ENCODE measurements at places on chromosomes 5 and 9. TPM values are rescaled to one million over a fixed set of nuclear protein-coding genes. Genes with fewer than 3 reads are reported as not detected.

DNA sequence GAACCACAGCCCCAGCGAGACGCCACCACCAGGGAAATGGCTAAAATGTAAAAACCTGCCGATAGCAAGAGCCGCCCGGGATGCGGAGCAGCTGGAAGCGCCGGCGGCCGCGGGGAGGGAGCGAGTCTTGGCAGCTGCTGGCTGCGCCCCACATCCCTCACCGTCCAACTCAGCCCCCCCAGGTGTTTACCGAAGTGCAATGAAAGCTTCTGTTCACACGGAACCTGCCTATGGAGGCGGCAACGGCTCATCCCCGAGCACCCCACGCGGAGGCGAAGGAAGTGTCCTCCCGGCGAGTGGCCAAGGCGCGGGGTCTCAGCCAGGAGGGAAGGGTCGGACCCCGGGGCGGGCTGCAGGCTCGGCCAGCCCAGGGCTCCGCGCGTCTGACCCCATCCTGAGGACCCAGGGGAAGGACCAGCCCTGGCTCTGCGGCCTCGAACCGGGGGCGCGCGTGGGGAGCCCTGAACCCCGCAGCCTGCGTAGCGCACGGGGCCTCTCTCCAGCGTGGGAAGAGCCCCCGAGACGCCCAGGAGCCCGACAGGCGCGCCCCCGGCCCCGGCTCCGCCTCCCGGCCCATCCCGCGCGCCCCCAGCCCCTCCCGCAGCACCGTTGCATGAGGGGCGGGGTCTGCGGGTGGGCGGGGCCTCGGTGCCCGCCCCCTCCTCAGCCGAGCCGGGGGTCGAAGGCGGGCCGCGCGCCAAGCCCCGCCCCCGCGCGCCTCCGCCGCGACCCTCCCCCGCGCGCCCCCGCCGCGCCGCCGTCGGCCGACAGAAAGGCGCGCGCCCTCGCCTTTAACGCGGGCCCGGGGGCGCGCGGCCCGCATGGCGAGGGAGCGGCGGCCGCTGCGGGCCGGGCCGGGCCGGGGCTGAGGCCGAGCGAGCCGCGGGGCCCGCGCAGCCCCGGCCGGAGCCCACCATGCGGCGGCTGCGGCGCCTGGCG is at the start of gene DIPK1B:
Gene DIPK1B (plus strand): TSS at position 822 of the 939 bp plus-strand sequence. CDS start 94 bp downstream, at position 916.
- no peak for DNase-seq

DNA sequence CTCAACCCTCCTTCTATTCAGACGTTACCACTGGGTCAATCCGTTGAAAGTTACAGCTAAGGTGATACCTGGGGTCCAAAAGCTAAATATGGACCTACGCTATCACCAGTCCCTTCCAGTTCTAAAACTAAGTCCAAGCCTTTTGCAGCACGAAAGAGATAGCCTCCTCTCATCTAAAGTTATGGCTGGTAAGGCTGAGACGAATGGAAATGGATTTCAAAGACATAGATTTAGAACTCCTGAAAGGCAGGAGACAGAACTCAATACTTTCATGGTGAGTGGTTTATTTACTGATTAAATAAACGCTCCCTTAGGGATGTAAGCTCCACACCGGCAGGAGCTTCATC is 751 bp upstream of the RIC1 start:
- peak; percentile 18 for DNase-seq

GRCh38 chr5:89372176-89372575 is 489.2 kb upstream of the MEF2C start:
- no peak for DNase-seq

DNA sequence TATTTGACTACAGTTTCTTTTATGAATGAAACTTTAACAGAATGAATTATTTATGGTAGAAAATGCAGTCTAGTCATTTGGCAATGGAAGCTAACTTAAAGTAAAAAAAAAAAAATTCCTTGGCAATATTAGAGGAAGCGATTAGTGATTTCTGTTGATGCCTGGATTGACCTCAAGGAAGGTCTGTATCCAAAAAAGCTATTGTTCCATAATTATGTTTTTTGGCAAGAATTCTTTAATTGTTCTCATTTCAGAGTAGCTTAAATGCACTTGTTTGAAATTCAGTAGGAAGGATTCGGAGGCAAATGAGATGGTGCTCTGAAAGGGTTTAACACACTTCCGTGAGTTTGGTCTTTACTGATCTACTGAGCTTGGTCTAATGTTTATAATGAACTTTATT is 61.8 kb downstream of the ITGA1 start:
- DNase-seq: no peak

GRCh38 chr9:91320299-91320698 is 41.4 kb downstream of the AUH start:
- no peak for DNase-seq

GRCh38 chr5:133746834-133747233 is 134.5 kb upstream of the FSTL4 start:
- no peak for DNase-seq

DNA sequence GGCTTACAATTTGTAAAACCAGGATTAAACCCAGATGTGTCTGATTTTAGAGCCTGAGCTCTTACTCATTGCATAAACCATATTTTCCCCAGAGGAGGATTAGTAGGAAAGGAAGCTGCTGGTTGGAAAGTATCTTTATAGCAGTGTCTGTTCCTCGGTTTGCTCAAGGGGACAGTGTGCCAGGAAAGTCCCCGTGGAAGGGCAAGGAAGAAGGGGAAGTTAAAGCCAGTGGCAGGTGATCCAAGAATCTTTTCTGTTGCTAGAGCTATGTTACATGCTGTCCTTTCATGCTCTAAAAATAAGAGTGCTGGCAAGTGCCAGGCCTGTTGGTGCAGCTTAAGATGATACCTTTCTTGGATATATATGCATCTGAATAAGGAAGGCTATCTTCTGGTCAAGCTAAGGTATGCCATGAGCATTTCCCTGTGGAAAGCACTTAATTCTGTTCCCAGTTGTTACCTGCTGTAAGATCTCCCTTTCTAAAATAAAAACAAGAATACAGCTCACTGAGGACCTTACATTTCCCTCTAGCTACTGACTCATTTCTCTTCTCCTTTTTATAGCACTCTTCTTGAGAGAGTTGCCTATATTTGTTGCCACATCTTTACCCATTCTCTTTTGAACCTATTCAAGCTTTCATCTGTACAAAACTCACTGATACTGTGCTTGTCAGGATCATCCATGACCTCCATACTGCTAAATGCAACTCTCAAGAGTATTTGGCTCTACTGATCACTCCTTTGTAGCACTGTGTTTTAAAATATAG is 8.0 kb downstream of the PDCD1LG2 start:
- DNase-seq: no peak

GRCh38 chr5:93601802-93602155 is 18.8 kb downstream of the NR2F1 start:
- DNase-seq: no peak

- DNase-seq: no peak
Measured at GRCh38 chr9:38278931-38279679, 113.4 kb upstream of the ALDH1B1 start.

GRCh38 chr9:132372177-132373095 is 17.6 kb upstream of the SETX start:
- no peak for DNase-seq

DNA sequence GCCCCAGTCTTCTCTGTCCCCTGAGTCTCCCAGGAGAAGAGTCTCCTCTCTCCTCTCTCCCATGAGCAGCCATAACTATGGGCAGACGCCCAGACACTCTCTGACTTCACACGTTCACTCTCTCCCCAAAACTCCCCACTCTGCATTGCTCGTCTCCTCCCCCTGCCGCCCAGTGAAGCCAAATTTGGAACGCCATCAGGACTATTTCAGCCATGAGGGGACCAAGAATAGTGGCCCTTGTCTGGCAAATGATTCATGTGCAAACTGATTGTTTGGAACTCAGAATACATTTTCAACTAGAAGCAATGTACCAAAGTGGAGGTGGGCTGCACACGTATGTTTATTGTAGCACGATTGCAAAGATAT is 20.9 kb downstream of the CMBL start:
- no peak for DNase-seq

- no peak for DNase-seq
Measured at GRCh38 chr5:124872615-124873014, 126.2 kb upstream of the ZNF608 start.

DNA sequence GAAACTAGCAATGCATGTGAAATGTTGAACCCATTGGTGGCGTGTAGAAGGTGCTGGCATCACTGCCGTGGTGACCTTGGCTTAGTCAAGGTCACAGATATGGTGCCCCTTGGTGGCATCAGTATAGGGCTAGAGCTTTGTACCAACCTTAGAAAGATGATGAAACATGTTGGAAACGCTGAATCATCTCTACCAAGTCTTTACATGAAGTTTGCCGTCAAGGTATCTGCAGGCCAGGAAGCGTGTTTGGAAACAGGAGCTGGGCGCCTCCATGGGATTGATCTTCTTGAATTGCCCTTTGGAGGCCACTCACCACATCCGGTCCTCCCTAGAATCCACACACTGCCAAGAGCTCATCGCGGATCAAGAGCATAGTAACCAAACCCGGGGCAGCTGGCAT is 16.9 kb upstream of the BOD1 start:
- DNase-seq: no peak

- DNase-seq: no peak
Measured at GRCh38 chr5:112630246-112631009, 107.3 kb upstream of the APC start.

- no peak for DNase-seq
Measured at GRCh38 chr9:90274725-90275124, 367.9 kb downstream of the DIRAS2 start.

DNA sequence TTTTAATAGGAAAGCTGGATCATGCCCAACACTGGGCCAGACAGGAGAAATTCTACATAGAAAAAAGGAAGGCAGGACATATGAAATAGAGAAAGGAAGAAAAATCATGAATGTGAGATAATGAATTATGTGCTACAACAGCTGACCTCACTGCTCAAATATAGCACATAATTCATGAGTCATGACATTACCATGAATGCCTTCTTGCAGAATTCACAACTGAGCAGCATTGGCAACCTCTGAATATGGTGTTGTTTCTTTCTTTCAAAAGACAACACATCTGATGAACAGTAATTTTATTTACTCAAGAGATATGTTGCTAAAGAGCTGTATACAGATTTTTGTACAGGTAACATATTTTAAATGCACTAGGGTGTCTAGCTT is 34.4 kb downstream of the APBA1 start:
- no peak for DNase-seq

DNA sequence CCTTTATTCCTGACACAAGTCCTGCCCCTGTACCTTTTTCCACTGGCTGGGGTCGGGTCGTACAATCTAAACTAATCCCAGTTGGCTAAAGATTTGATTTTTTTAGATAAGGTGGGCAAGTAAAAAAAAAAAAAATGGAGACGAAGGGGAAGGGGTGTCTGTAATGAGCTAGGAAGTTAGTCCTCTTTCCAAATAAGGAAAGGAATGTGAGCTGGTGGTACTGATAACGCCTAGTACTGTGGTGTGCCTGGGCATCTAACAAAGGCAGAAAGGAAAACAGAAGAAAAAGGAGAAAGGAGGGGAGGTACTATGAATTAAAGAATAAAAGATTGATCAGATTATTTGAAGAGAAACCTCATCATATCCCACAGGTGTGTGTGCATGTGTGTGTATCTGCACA is 21.3 kb downstream of the PRDM9 start:
- no peak for DNase-seq

- no peak for DNase-seq
Measured at GRCh38 chr5:164319161-164319560, 813.7 kb downstream of the MAT2B start.

GRCh38 chr5:83374547-83374946 is 97.0 kb upstream of the VCAN start:
- no peak for DNase-seq

DNA sequence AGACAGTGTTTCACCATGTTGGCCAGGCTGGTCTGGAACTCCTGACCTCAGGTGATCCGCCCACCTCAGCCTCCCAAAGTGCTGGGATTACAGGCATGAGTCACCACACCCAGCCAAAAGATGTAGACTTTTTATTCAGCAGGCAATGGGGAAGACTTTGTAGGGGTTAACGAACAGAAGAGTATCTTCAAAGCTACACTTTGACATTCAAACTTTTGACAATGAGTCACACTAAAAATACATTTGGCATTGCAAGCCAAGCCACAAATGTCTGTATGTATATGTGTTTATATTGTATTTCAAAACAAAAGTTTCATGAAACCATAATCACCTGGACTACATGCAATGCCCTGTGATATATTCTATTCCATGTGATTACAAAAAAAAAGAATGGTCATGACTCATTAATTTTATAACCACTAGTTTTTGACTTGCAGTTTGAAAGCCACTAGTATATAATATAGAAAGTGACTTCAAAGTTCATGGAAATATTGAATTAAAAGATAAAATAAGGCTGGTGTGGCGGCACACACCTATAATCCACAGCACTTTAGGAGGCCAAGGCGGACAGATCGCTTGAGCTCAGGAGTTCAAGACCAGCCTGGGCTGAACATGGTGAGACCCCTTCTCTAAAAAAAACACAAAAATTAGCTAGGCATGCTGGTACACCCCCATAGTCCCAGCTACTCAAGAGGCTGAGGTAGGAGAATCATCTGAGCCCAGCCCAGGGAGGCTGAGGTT is 8.3 kb downstream of the DIMT1 start:
- no peak for DNase-seq

DNA sequence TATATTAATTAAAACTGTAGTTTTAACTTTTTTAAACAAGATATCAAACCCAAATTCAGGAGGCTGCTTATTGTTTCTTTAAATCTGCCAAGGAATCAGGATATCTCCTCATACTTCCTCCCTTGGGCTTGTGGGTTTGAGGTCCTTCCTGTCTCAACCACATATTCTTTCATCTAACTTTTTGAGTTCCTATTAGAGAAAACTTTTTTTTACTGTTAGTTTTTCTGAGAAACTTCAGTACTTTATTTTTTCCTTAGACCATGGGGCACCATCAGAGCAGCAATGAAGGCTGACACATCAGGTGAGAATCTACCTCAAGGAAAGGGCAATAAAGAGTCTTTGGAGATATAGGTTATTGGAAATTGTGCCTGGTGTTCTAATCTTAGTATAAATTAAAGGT is 56.7 kb downstream of the TSSK1B start:
- no peak for DNase-seq

DNA sequence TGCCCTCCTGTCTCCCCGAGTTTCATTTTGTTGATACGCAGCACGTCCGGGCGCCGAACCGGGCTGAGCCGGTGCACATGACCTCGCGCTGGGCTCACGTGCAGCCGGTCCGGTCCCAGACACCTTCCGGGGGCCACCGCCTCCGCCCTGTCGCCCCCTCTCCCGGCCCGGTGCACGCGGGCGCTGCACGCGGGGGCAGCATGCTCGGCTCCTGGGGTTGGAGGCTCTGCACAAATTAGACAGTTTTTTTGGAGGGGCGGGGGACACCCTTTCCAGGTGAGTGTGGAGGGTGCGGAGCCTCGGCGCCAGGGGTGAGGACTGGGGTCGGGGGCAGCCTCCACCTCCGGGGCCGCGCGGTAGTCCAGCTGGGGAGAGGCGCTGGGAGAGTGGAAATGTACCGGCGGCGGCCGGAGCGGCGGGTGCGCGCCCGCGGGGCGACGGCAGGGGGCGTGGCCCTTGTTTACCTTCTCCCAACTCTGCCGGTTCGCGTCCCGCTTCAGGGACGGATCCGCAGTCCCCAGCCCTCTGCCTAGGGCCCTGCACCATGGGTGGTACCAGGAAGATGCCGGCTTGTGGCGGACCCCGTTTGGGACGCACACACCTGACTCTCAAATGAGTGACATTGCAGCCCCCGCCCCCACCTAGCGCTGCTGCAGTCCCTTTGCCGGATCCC is 1.1 kb downstream of the JADE2 start:
- DNase-seq: no peak

Gene PCDHGA6
- polyA plus RNA-seq: 7.4 TPM

Gene TMEM171
- polyA plus RNA-seq: 5.0 TPM

Gene PCDHB8
- polyA plus RNA-seq: 3.4 TPM

Gene C5orf46
- not detected for polyA plus RNA-seq

Gene DND1
- 0.10 TPM for polyA plus RNA-seq

Gene ZNF782
- polyA plus RNA-seq: 7.4 TPM
